ENCODE measurements at places on chromosomes 6 and 20. TPM values are rescaled to one million over a fixed set of nuclear protein-coding genes. Genes with fewer than 3 reads are reported as not detected.

GRCh38 chr6:46925563-46926253, 4.0 kb upstream of the ADGRF5 start:
- no peaks in the 10 kb centered on the region for H3K36me3 ChIP-seq
- no peaks in the 10 kb centered on the region for H3K4me1 ChIP-seq
- no peak overlapping the region for H3K27ac ChIP-seq
- H3K4me3 ChIP-seq: no peak overlapping the region
- no peaks in the 10 kb centered on the region for H3K27me3 ChIP-seq

DNA sequence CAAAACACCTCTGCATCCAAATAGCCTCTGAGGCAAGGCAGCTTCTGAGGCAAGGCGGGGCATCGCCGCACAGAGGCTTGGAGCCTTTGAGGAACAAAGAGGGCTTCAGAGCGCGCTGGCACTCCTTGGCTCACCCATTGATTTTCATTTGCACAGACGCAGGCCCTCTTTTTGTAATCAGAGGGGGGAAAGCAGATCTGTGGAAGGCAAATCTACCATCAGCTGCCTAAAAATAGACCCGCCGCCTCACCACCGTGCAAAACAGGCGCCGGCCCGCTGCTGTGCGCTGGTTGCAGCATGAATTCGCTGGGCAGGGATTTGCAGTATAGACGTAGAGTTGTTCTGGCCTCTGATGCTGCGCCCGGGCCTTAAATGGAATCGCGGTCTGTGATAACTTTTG, 69.9 kb upstream of the STMND1 start:
- no peak overlapping the region for H3K4me3 ChIP-seq
- H3K27ac ChIP-seq: no peak overlapping the region
- H3K27me3 ChIP-seq: peaks cover 22% of the 10 kb centered on the region
- no peaks in the 10 kb centered on the region for H3K4me1 ChIP-seq
- no peak for DNase-seq
- H3K36me3 ChIP-seq: no peaks in the 10 kb centered on the region

DNA sequence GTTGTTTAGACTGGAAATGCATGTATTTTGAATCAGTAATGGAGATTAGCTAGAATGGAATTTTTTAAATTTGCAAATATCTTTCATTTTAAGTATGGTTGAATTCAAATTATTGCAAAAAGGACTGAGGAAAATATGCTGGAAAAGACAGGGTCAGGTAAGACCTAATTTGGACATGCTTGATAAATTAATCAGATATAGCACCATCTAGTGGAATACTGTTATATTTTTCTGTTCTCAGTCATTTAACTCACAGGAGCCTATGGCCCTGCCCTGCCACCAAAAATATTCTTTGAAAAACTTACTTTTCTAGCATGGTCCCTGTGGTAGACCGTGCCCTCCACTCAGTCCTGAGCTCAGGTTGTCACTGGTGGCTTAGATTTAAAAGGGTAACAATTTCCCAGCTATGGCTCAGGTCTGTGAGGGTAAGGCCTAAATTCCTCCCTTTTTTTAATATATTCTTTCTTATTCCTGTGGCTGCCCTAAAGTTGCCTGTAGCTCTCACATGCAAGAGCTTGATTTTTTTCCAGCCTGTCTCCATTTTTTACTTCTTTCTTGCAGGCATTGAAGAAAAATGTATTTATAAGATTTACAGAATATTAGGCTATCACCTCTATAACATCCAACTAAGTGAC, 25.3 kb upstream of the KIAA1586 start:
- H3K36me3 ChIP-seq: no peaks in the 10 kb centered on the region
- no peak for DNase-seq
- no peaks in the 10 kb centered on the region for H3K4me1 ChIP-seq
- H3K27me3 ChIP-seq: no peaks in the 10 kb centered on the region

GRCh38 chr6:50663806-50664205, 49.5 kb upstream of the TFAP2D start:
- H3K4me3 ChIP-seq: no peak overlapping the region
- H3K36me3 ChIP-seq: no peaks in the 10 kb centered on the region
- no peak for DNase-seq
- no peaks in the 10 kb centered on the region for H3K27me3 ChIP-seq

CDC5L gene
- 31.5 TPM for total RNA-seq

RFX6 gene
- total RNA-seq: not detected

FAM209B gene
- 0.66 TPM for total RNA-seq

BPIFA1 gene
- not detected for total RNA-seq

ROMO1 gene
- 133 TPM for total RNA-seq
